ENCODE measurements at places on chromosomes 4 and X. TPM values are rescaled to one million over a fixed set of nuclear protein-coding genes. Genes with fewer than 3 reads are reported as not detected.

- peak; percentile 98 for DNase-seq
Observed at GRCh38 chr4:76781698-76782595, 116.0 kb downstream of the SOWAHB start.

DNA sequence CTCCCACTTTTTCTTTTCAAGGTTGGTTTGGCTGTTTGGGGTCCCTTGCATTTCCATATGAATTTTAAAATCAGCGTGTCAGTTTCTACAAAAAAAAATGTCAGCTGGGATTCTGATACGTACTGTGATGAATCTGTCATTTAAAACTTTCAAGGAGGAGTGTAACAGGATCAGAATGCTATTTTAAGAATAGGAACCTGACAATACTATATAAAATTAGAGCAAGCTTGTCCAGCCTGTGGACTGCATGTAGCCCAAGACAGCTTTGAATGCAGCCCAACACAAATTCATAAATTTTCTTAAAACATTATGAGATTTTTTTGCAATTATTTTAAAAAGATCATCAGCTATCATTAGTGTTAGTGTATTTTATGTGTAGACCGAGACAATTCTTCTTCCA lies 56.5 kb downstream of the TMEM164 start:
- no peak for DNase-seq

Gene CHIC1
- 7.4 TPM for total RNA-seq

Gene ATP8A1
- 0.19 TPM for total RNA-seq

GRCh38 chr4:37742149-37742548 lies 56.0 kb upstream of the RELL1 start:
- DNase-seq: peak; percentile 28

DNA sequence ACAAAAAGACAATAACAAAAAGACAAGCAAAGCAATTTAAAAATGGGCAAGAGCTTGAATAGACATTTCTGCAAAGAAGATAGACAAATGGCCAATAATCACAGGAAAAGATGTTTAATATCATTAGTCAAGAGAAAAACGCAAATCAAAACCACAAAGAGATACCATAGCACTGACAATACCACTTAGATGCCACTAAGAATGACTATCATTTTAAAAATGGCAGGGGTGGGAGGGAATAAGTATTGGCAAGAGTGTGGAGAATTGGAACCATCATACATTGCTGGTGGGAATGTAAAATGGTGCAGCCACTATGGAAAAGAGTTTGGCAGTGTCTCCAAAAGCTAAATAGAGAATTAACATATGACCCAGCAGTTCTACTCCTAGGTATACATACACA lies 15.1 kb upstream of the EXOC1 start:
- no peak for DNase-seq

DNA sequence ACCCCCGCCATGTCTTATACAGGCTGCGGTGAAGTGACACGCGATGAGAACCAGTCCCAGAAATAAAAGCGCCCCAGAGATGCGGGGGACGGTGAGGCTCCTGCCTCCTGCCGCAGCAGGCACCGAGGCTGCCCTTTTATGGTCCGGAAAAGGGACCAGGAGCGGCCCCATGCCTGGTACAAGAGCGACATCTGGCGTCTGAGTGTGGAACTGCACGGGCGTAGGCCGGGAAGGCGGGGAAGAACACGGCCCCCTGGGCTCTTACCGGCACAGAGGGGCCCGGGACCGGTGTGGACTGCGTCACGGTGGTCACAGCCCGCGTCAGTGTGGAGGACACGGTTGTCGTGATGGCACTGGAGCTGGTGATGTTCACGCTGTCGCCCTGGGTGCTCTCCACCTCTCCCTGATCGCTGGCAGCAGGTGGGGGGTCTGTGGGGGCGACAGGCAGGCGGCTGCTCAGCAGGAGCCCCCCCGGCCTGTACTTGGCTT lies 8.9 kb upstream of the RENBP start:
- peak; percentile 61 for DNase-seq

DNA sequence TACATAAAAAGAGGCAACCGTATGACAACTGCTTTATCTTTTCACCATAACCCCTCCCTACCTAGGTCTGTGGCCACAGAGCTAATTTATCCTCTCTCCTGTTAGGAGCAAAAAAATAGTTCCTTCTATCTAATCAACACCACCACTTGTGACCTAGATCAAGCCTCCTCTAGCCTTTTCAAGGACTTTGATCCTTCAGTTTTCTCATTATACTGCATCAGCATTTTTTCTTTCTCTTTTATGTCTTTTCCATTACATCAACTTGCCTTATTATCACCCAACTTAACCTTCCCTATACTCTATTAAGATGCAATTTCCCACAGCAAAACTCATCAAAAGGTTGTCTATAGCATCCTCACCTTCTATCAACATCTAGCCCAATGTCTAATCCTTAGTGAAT lies 211.0 kb downstream of the ANKRD50 start:
- no peak for DNase-seq

Gene XAGE1B
- not detected for total RNA-seq

DNA sequence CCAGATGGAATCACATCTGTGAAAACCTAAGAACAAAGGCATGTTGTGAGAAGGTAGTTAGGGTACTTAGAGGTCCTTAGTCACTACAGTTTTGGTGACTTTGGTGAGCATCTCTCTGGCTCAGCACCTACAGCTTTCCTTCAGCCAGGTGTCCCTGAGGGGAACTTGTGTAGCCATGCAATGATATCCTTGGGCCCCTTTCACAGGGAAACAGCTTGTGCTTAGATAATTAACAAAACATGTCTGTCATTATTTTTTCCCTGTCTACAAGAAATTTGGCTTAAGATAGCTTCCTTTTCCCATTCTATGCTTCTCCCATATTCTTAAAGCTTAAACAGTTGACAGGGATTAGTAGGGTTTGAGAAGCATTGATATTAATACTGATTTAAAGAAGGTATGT lies 63.8 kb downstream of the SLC4A4 start:
- no peak for DNase-seq

DNA sequence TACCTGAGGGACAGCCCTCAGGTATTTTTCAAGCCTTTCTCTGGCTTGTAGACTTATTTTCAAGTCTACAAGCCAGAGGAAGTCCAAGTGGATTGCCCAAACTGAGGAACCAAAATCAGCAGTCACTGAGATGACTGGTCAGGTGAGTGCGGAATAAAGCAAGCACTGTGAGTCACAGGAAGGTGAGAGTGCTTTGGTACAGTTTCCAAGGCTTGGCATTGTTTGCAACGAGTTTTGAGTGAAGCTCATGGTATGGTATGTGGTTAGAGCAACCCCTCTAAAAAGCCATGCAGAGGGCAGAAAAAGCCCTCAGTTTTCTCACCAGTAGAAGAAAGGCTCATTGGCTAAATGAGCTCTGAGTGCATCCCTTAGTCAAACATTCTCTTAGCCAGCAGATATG lies 112.8 kb upstream of the EOLA2 start:
- peak; percentile 75 for DNase-seq

GRCh38 chrX:10630320-10630719 lies 9.9 kb upstream of the MID1 start:
- no peak for DNase-seq

GRCh38 chr4:179601671-179602070 lies 2159.4 kb upstream of the AGA start:
- DNase-seq: no peak

GRCh38 chr4:185469580-185470154 lies 1.9 kb downstream of the CCDC110 start:
- no peak for DNase-seq

GRCh38 chr4:168630445-168631187 lies 133.8 kb downstream of the PALLD start:
- DNase-seq: peak; percentile 57

DNA sequence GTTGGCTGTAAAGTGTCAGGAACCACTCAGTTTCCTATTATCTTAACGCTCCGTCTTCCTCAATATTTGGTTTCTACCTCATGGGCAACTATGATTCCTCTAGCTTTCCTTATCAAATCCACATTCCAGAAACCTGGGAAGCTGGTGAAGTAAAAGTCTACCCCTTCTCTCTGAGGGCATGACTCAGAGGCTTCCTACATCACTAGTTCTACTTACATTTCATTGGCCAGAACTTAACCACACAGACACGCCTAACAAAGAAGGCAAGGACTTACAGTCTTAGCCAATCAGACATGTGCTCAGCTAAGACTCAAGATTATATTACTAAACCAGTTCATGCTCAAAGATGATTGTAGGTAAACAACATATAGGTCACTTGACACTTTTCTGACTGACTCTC lies 30.4 kb downstream of the COX7B2 start:
- DNase-seq: peak; percentile 9

Gene MAGEB17
- total RNA-seq: not detected

DNA sequence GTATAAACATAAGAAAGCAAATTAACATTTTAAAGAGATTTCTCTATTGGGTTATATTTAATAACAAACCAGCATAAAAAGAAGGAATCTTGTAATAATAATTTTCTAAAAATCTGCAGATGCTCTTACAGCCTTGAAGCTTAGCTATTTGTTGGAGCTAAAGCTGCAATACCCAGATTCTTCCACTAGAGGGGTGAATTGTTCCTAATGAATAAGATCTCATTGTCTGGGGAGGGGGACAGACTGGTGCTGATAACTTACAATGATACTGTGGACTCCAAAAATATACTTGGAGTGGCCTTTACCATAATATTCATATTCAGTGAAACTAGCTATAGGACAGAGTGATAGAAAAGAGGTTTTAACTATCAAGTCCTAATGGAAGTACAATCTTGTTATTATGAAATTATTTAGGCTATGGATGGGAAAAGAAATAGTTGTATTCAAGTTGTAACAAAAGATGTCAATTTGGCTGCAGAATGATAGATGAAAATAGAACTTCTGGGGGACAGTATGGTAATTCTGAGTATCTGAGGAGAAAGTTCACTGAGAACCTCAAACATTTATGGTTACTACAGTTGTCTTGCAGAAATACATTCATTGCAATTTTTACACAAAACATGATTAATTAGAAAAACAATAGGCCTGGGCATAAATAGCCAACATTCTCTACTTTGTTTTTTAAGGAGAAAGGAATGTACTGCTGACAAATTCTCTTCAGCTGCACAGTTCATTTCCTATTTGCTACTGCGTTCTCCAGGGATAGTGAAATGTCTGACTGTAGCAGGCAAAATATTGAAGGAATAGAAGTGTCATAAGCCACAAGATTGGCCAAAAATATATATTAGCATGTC lies 443.3 kb downstream of the GBA3 start:
- peak; percentile 64 for DNase-seq

- DNase-seq: no peak
Observed at GRCh38 chr4:84875636-84876371, 90.7 kb downstream of the WDFY3 start.

DNA sequence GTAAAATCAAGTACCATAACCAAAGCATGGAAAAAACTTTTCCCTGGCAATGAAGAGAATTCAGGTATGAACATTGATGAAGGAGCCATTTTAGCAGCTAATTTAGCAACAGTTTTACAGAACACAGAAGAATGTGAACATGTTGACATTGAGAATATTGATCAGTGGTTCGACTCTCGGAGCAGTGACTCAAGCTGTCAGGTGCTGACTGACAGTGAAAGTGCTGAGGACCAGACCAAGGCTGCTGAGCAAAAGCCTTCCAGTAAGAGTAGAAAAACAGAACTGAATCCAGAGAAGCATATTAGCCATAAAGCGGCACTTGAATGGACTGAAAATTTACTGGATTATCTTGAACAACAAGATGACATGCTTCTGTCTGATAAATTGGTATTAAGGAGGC lies 2.8 kb downstream of the TIGD2 start:
- no peak for DNase-seq

GRCh38 chr4:6093671-6094070 lies 75.4 kb upstream of the C4orf50 start:
- DNase-seq: no peak
